CD4-positive, alpha-beta T cell treated with Interleukin-21 for 1 hour (primary cell): ENCODE measurements at places on chromosomes 2 and 18.

- no peak for DNase-seq
Measured at GRCh38 chr2:26651470-26651771, 10.3 kb upstream of the CIB4 start.

DNA sequence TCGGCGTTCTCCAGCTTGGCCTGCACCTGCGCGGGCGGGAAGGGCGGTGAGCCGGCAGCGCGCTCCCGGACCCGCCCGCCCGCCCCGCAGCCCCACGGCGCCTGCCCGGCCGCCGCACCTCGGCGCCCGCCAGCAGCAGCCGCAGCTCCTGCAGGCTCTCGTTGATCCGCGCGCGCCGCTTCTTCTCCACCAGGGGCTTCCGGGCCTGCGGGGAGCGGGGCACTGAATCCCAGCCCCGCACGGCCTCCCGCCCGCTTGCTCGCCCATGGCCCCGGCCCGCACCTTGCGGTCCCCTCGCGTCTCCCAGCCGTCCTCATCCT is 335 bp downstream of the HES6 start:
- DNase-seq, result no peak

DNA sequence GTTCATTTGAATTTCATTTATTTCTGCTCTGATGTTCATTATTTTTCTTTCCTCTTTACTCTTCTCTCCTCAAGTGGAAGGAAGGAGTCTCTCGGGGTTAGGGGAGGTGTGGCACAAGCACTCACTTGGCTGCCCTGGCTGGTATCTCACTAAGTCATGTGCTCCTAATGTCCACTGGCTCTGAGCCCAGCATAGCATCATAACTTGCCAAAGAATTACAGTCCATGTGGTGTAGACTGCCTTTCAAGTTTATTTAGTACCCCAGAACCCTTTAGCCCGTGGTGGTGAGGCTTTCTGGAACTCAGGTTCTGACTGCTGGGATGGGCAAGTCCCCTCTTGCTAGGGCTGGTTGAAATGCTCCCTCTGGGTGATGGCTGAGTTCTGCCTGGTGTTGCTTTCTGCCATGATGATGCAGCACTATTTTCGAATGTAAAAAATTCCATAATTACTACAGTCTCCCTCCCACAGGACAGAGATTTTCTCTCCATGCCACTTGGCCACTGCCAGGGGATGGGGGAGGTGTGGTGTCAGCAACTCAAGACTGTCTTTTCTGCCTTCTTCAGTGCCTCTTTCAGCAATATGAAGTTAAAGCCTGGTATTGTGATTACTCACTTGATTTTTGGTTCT is 22.2 kb downstream of the SPAG16 start:
- no peak for DNase-seq

GRCh38 chr2:104595576-104595975 is 258.3 kb upstream of the POU3F3 start:
- no peak for DNase-seq

DNA sequence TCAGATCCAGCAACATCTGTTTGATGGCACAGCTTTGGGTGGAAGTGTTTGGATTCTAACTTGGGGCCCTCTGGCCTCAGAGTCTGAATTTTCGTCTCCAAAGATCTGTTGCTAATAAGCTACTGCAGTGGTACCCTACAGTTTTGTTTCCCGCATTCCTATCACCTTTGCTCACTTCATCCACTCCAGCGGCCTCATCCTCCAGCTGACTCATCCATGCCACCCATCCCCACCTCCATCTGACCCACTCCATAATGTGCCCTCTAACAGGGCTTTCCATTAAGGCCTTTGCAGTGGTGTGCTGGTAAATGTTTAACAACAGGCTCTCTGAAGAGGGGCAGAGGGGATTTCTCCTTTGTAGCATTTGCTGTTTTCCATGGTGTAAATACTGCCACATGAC is 225.5 kb downstream of the TGIF1 start:
- no peak for DNase-seq

GRCh38 chr2:16155766-16156165 is 215.4 kb downstream of the MYCN start:
- no peak for DNase-seq

DNA sequence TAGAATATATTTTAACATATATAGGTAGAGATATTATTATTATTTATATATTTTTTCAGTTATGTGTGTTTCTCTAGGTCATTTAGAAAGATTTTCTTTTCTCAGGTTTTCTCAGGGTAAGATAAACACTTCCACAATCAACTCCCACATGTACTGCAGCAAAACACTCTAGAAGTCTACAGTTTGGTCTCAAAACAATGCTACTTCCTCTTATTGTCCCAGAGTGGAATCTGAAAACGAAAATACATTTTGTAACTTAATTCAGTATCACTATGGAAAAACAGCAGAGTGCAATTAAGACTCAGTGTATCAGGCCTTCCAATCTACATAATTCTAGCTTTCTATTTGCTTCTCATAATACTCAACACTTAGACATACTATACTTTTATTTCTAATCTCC is 190.1 kb upstream of the SLC35G4 start:
- no peak for DNase-seq

DNA sequence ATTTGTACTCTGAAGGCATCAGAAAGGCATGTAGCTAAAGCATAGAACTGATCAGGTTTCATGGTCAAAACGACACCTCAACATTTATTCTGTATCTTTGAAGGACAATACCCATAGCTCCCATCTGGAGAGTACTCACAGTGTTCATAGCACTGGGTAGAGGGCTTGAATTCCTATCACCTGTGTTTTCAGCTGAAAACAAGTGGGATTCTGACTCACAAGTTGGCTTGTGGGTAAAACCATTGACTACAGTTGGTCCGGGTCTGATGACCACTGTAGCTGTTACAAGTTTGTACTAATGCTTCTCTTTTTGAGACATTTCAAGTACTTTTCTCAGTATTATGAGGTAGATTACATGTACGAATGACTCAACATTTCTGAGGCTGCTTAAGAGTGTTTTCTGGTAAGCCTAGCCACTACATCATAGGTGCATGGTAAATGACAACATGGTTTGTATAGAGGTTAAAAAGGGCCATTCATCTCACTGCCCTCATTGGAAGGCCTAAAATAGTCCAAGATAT is 68.6 kb upstream of the PELI1 start:
- DNase-seq, result peak; percentile 38

DNA sequence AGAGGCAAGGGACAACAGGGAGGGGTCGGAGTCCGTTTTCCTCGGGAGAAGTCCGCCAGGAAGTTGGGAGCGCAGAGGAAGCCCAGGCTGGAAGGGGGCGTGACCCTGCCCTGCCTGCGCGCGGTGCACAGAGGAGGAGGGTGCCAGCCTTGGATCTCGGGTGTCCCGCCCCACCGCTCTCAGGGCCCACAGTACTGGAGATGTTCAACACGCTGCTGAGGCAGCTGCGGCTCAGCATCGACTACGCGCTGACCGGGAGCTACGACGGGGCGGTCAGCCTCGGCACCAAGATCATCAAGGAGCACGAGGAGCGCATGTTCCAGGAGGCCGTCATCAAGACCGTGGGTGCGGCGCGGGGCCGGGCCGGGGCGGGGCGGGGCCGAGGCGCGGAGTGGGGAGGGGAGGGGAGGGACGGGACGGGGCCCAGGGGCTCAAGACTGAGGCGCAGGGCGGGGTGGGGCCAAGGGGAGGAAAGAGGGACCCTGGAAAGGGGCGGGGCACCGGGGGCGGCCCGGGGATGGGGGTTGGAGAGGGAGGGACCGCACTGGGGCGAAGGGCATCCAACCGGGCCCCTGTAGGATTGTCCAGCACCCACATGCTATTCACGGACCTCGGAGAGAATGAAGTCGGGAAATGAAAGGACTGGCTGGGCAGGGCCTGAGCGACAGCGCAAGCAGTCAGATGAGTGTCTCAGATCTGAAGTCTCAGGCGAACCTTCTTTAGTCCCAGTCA is 36.6 kb downstream of the POMC start:
- peak; percentile 11 for DNase-seq

DNA sequence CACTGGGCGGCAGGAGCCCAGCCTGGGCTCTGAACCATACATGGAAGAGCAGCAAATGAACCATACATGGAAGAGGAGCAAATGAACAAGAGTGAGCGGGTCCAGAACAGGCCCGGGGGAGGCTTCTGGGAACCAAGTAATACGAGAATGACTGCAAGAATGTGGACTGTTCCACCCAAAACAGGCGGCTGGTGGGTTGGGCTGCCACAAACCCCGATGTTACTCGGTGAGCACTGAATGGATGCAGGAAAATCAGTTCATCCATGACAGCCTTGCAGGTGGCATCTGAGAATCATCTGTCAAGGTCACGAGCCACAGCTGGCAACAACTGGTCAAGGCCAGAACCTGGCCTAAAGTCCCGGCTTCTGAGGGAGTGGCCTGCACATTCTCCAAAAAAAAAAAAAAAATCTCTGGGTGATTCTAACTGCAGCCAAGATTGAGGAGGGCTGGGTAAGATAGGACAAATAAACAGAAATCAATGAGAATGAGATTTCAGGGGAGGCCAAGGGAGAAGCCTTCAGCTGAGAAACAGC is 106.1 kb downstream of the ZNF516 start:
- no peak for DNase-seq

DNA sequence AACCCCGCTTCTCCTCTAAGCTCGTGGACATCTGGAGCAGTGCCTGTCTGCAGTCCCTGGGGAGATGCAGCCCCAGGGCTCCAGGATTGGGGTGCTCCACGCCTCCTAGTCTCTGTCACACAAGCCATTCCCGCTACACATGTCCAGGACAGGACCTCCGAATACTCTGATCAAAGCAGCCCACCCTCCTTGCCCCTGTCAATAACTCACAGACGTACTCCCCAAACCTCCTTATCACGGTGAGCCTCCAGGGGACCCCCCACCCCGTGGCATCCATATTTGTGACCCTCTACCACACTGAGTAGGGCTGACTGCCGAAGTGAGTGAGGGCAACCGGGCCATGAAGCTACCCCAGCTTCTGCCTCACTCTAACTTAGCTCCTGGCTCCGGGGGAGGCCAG is 727.7 kb downstream of the GALR1 start:
- DNase-seq, result no peak

DNA sequence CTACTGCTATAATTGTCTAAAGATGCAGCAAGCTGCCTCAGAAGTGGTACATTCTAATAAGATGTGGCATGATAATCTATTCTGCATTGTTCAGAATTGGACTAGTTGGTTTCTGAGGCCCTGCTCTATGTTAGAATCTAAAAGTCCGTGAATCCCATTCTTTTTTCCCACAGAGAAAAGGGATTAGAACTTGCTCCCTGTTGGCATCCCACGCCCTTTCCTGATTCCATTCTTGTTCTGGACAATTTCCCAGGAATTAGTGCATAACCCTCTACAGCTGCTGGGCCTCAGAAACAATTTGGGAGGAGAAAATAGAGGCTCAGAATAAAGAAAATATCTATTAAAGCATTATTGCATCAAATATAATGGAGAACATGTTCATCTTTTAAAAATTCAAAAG is 282.7 kb downstream of the NRXN1 start:
- DNase-seq, result no peak

DNA sequence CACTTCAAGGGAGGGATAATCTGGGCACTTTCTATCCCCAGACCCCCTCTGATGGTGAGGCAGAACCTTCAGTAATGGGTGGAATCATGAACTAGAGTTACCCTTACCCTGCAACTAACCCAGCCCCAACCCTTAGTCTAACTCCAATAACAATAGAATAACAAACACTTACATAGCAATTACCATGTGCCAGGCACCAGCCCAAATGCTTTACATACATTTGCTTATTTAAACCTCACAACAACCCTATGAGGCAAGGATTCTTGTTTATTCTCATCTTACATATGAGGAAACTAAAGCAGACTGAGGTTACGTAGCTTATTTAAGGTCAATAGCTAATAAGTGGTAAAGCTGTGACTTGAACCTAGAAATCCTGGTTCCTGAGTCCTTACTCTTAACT is 132.8 kb downstream of the CYP26B1 start:
- no peak for DNase-seq

DNA sequence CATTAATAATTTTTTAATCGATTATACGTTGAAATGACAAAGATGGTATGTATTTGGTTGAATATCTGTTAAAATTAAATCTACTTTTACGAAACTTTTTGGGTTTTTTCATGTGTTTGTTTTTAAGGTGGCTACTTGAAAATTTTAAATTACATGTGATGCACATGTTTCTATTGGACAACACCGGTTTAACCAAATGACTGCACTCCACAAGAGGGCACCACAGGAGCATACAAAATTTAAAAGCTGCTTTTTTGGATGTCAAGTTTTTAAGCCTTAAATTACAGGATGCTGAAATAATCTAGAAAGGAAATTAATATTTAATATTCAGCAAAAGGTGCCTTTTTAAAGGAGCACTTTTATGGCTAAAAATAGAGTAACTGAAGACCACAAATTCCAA is 98.7 kb downstream of the ACVR1 start:
- peak; percentile 58 for DNase-seq

GRCh38 chr2:214533541-214533940 is 122.7 kb downstream of the VWC2L start:
- no peak for DNase-seq

GRCh38 chr2:16003809-16004208 is 63.5 kb downstream of the MYCN start:
- DNase-seq, result no peak

DNA sequence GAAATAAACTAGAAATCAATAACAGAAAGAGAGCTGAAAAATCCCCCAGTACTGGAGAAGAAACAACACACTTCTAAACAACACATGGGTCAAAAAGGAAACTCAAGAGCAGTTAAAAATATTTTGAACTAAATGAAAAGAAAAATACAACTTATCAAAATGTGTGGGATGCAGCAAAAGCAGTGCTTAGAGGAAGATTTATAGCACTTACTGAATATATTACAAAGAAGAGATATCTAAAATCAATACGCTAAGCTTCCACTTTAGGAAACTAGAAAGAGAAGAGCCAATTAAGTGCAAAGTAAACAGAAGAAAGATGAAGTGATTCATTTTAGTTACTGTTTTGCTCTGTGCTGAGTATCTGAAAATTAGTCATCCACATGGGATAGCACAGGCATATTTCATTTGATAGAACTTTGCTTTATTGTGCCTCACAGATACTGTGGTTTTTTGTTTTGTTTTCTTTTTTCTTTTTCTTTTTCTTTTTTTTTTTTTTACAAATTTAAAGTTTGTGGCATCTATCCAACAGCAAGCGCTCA is 17.0 kb downstream of the TGFA start:
- DNase-seq, result no peak

DNA sequence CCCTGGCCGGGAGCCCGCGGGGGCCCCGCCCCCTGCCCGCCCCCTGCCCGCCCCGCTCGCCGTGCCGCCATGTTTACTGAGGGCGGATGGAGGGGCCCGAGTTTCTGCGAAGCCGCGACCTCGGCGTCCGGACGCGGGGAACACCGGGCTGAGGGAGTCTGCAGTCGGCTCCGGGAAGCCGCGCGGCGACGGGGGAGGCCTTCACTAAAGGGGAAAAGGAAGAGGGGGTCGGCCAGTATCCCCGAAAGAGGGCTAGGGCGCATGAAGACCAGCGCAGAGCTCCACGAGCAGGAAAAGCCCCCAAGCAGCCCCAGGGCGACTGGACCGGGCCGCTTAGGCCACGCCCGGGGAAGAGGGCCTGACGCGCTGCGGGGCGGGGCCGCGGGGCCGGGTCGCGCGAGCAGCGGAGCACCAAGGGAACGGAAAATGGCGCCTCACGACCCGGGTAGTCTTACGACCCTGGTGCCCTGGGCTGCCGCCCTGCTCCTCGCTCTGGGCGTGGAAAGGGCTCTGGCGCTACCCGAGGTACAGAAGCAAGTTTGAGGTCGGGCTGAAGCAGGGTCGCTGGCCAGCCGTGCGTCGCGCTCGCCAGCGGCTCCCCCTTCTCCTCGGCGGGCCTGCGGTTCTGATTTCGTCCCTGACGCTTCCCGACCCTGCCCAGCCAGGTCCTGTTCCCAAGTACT is at the start of the genes ATRAID and SLC5A6:
Gene ATRAID (plus strand): TSS at position 99 of the 683 bp plus-strand sequence. CDS start 328 bp downstream, at position 427.
Gene SLC5A6 (minus strand): TSS at position 326 of the 683 bp plus-strand sequence. CDS start 4,618 bp downstream, outside the sequence.
- peak; percentile 89 for DNase-seq

- no peak for DNase-seq
Measured at GRCh38 chr2:221143231-221143630, 428.9 kb downstream of the EPHA4 start.

- no peak for DNase-seq
Measured at GRCh38 chr2:75058427-75058826, 100.0 kb downstream of the POLE4 start.
